ENCODE measurements at places on chromosomes 5 and 9.

DNA sequence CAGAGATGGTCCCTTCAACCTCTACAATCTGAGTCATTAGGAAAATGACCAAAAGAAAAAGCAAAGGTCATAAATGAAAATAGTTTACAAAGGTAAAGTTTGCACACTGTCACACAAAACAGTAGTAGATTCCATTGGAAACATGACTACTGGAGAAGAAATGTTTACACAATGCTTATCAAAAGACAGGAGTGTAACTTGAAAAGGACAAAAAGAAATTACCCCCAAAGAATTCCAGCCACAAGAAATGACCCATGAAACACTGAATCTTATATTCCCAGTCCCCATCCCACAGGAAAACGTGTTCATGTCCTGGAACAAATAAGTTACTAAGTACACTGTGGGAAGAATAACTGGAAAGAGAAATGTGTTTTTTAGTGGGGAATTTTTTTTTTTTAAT is 385.1 kb downstream of the SEMA5A start:
- DNase-seq = no peak

DNA sequence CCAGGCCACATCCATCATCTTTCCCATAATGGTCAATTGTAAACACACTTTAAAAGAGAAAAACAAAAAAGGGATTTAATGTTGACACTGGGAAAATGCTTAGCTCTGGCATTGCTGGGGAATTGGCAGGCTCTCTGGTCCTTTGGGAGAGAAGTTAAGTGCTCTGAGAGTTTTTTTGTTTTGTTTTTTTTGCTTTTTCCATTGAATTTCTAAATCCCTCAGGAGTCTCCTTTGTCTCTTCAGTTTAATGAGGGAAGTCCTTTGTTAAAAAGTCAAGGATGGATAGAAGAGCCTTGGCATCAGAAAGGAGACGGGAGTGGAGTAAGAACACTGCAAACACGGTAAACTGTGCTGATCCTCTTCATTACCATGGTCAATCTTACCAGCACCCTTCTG is 7.1 kb upstream of the HAND1 start:
- no peak for DNase-seq

GRCh38 chr5:135811007-135811406 is 23.5 kb upstream of the SLC25A48 start:
- DNase-seq = no peak

DNA sequence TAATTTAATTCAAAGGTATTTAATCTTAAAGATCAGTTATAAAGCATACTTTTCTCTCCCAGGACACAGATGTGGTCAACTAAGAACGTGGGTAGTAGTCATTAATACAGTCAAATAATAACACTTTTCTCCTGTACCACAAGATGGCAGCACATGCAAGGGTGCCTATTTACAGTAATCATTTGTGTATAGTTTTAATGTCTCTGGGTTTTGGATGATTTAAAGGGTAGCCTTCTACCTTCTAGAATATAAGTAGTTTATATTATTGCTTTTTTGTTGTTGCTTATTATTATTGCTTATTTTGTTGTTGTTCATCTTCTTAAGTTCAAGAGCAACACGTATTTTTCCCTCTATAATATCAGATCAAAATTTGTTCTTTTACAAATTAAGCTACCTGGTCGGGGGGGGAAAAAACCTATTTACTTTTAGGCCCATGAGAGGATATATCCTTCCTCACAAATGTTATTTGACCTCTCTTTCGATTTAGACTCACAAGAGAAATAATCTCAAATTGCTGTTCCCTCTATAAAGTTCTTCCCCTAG is 59.6 kb upstream of the SLC27A6 start:
- DNase-seq = no peak

DNA sequence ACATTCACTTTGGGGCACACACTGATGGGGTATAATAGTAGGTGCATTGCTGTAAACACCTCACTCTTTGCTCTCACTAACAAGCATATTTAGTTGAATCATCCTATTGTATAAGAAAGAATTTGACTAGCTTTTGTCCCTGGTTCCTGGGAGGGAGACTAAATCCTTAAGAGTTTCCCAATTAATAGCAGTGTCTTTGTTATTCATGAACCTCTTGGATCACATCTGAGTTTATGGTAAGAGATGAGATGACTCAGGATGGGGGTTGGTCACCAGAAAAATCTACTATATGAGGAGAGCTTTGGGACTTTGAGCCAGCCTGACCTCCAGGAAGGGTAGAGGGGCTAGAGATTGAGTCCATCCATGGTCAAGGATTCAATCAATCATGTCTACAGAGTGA is 56.8 kb downstream of the PUM3 start:
- DNase-seq = no peak

DNA sequence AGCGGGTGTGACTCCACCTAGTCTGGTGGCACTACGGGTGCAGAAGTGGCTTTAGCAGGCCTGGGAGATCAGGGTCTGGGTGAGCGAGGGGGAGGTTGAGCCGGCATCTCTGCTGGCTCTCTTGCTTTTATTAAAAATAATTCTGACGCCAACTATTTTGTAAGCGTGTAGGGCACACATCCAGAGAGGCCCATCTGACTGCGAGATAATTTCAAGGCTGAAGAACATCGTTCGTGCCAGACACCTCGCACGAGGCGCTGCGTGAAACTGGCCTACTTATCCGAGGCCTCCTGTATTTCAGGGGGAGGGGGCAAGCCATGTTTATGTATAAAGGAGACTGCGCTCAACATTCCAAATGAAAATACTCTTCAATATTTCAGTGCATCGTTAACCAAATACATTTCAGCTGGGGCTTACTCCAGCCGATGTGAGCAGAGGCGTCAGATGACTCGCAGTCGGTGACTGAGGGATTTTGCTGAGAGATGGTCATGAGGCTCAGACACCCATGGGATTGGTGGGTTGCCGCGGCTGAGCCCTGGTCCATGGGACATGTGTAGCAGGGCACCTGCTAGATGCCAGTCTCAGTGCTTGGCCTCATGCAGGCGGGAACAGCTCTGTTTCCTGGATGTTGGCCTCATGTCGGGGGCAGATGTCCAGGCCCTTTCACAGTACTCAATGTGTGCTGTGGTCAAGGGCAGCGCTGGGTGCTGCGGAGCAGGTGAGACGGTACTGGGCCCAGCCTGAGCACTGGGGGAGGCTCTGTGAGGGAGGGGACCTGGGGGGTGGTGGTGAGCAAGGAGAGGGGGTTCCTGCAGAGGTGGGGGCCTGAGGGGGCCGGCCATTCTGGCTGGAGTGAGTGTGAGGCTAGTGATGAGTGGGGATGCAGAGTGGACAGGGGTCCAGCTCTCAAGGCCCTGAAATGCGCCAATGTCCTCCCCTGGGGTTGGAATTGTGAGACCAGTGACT is 201.5 kb downstream of the DAB2IP start:
- no peak for DNase-seq

DNA sequence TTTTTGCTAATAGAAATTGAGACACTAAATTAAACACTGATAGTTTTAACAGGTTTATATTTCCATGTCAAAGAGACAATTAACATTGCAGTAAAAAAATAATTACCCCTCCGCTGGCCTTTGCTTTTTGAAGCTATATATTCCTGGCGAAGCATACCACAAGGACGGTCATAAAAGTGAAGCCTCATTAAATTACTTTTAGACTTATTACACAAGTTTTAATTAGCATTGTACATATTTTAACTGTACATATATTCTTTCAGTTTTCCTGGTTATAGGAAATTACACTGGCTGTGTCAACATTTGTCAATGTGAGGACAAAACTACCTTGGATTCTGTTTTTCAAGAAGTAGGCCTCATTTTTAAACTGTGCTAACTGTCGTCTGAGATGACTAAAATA is 1.2 kb downstream of the CDKN2A start:
- no peak for DNase-seq

DNA sequence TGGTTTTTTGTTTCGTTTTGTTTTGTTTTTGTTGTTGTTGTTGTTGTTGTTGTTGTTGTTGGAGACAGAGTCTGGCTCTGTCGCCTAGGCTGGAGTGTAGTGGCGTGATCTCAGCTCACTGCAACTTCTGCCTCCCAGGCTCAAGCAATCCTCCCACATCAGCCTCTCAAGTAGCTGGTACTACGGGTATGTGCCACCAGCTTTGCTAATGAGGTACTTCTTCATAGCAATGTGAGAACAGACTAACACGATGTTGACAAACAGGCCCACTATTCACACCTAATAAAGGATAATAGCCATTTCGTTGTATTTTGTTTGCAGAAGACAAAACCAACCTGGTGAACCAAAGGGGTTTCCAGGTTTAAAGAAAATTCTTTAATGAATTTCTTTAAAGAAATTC is 130.9 kb downstream of the DIRAS2 start:
- no peak for DNase-seq

DNA sequence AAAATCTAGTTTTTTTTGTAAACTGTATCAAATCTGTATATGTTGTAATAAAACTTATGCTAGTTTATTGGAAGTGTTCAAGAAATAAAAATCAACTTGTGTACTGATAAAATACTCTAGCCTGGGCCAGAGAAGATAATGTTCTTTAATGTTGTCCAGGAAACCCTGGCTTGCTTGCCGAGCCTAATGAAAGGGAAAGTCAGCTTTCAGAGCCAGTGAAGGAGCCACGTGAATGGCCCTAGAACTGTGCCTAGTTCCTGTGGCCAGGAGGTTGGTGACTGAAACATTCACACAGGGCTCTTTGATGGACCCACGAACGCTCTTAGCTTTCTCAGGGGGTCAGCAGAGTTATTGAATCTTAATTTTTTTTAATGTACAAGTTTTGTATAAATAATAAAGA is 24.3 kb downstream of the HMGCR start:
- no peak for DNase-seq

DNA sequence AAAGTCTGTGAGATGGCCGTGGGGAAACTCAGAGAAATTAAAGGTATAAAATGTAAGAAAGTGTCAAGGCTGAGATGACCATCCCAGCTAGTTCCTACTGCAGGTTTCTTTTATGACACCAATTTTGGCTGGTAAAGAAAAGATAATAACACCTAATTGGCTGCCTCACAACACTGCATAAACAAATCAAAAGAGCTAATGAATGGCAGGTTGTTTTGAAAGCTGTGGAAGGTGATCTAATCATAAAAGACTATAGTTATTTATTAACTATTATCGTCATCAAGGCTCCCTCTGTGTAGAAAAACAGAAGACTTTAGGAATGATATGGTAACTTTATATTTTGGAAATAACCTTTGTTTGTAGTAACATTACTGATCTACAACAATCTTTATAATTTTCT is 3.5 kb upstream of the SPINK5 start:
- DNase-seq = no peak

GRCh38 chr5:66701244-66701643 is 105.1 kb downstream of the MAST4 start:
- no peak for DNase-seq

DNA sequence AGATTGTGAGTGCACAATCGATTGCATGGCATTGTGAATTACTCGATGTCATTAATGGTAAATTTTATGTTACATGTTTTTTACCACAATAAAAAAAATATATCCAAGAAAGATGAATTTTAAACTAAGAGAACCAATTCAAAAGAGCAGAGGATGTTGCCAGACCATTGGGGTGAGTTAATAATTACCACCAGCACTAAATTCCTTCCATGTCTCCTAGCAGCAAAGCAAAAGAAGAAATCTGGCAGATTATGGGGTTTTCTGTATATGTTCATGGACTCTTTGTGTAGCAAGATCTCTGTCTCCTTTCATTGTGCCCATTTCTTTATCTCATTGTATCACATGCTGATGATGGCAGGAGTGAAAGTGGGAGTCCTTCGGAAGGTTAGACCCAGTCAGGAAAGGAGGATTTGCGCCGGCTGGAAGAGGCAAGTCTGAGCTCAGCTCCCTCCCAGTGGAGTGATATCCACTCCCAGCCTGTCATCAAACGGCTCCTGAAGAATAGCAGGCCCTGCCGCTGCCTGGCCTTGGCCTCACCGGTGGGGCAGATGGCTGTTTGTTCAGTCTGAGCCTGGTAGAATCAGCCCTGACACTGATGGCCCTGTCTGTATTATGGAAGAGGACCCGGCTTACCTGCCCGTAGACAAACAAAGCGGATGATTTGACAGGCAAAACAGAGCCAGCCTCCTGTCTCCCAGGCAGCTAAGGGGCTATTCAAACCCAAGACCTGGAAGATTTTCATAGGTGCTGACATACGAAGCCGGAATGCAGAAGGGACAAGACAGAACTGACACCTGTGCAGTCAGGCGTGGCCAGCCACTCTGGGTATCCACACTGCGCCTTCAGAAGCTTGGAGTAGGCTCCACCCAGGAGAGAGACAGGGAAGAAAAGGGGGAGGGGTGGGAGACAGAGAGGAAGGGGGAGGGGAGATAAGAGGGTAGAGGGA is 21.9 kb upstream of the FOXE1 start:
- DNase-seq = no peak

DNA sequence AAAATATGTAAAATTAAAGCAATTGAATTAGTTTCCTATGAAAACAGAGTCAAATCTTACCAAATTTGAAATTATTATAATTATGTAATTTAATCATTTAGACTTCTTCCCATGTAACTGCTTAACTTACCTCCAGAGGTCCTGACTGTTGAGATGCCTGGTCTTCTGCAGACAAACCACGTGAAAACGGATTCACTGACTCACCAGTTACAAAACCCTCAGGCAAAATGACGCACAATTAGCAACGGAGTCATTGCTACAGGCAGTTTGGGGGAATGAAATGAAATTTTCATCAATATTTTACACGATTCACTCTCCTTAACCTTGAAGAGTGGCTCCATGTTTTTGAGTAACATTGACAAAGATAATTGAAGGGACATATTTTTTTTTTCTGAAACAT is 460.8 kb downstream of the MTRR start:
- DNase-seq = no peak

- DNase-seq = no peak
These were observed 106.1 kb upstream of the PHYKPL start for GRCh38 chr5:178338750-178339144.

- no peak for DNase-seq
These were observed 194.4 kb downstream of the EBF1 start for GRCh38 chr5:158905281-158905680.

DNA sequence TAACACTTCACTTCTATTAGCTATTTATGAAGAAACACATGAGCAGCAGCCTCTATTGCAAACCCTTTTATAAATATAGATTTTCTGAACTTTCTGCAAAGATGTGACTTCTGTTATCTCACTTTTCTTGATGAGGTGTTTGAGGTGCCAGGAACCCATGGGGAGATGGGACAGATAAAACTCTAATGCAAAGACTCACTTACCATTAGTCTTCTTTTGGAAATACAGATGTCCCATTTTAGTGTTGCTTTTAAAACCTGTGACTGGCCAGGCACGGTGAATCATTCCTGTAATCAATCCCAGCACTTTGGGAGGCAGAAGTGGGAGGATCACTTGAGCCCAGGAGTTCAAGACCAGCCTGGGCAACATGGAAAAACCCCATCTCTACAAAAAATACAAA is 171.3 kb upstream of the GAS1 start:
- no peak for DNase-seq

GRCh38 chr5:91098541-91098940 is 284.6 kb downstream of the ARRDC3 start:
- DNase-seq = no peak

- DNase-seq = no peak
These were observed 105.4 kb downstream of the SEMA5A start for GRCh38 chr5:9440517-9440916.

- DNase-seq = no peak
These were observed 15.5 kb downstream of the ADAMTS16 start for GRCh38 chr5:5155617-5156016.
